ENCODE measurements at places on chromosomes 13 and 19. TPM values are rescaled to one million over a fixed set of nuclear protein-coding genes. Genes with fewer than 3 reads are reported as not detected.
A peak's percentile ranks its signal among the peaks of the same experiment; 100 is the strongest.

The RAB4B gene
- polyA plus RNA-seq, result 62.5 TPM

- DNase-seq, result no peak
Observed at GRCh38 chr19:49342291-49342721, 7.1 kb downstream of the CD37 start.

The LRRC63 gene
- polyA plus RNA-seq, result not detected

- no peak for DNase-seq
Observed at GRCh38 chr19:40216777-40217026, 1.5 kb downstream of the TTC9B start.

GRCh38 chr13:111079375-111079774 is 35.7 kb upstream of the ARHGEF7 start:
- no peak for DNase-seq

DNA sequence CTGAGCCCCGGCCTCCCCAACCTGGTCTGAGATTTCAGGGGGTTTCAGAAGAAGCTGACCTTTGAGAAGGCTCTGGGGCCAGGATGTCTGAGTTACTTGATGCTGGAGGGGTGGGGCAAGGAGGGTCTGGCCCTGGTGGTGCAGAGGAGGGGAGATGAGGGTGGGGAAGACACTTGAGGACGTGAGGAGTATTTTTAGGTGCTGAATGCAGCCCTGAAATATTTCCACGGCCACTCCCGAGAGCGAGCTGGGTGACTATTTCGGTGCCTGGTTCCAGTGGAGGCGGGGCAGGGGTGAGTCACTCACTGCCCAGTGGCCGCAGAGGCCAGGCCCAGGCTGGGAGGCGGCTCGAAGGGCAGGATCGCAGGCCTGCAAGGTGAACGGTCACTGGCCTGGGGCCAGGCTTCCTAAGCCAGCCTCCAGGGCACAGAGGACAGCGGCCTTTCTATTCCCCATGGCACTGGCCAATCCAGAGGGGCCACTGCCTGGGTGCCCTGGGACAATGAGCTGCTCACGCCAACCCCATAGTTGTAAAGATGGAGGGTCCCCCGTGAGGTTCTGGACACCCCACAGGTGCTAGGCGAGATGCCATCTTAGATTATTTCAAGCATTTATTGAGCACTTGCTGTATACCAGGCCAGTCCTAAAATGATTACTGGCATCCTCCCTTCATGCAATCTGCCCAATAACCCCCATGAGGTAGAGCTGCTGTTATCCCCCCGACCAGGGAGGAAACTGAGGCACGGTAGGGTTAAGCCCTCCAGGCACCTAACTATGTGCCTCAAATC is 19.7 kb upstream of the JUND start:
- peak; percentile 84 for DNase-seq

The LGALS4 gene
- polyA plus RNA-seq, result 2.6 TPM

GRCh38 chr13:77678691-77679235 is 18.7 kb upstream of the SLAIN1 start:
- no peak for DNase-seq

DNA sequence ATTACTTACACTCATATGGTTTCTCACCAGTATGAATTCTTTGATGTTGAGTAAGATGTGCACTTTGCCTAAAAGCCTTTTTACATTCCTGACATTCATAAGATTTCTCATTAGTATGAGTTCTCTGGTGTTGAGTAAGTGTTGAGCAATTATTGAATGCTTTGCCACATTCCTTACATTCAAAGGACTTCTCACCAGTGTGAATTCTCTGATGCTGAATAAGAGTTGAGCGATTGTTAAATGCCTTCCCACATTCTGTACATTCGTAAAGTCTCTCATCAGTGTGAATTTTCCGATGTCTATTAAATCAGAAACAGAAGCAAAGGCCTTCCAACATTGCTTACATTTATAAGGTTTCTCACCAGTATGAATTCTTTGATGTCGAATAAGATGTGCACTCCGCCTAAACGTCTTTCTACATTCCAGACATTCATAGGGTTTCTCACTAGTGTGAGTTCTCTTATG is 14.2 kb upstream of the ZFP30 start:
- no peak for DNase-seq

- DNase-seq, result no peak
Observed at GRCh38 chr13:78325585-78325984, 277.8 kb downstream of the POU4F1 start.

DNA sequence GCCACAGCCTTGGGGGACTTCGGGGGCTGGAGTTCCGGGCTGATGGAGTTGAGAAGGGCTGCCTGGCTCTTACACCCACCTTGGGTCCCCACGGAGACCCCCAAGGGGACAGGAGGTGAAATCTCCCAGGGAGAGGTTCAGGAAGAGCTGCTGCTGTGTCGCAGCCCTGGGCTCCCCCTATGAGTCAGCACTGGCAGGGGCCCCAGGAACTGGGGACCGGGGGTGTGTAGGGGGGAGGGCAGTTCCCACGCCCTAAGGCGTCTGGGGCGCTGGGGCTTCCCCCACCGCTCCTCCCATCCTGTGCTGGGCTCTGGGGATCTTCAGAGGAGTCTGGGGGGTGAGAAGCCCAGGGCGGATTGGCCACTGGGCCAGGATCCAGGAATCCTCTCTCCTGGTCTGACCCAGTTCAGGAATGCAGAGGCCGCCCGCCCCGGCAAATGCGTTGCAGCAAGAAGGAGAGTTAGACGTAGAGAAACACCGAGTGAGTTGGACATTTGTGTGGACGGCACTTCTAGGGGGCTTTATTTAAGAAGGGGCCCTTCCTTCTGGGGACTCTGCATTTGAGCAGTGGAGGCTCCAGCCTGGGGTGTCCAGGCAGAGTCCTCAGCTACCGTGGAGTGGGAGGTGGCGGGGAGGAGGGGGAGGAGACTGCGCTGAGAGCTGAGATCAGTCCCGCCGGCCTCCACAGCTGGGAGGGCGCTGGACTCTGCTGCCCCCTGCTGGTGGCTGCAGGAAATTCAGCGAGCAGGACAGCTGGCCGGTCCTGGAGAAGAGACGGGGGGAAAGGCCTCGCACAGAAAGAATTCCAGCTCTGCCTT is 15.0 kb upstream of the NANOS3 start:
- peak; percentile 95 for DNase-seq

GRCh38 chr19:19528721-19529490 is at the start of gene YJEFN3:
TSS of gene YJEFN3 (plus strand) at chr19:19528911. CDS start at chr19:19528933, 22 bp downstream.
- DNase-seq, result peak; percentile 48

The CYP2A7 gene
- not detected for polyA plus RNA-seq

DNA sequence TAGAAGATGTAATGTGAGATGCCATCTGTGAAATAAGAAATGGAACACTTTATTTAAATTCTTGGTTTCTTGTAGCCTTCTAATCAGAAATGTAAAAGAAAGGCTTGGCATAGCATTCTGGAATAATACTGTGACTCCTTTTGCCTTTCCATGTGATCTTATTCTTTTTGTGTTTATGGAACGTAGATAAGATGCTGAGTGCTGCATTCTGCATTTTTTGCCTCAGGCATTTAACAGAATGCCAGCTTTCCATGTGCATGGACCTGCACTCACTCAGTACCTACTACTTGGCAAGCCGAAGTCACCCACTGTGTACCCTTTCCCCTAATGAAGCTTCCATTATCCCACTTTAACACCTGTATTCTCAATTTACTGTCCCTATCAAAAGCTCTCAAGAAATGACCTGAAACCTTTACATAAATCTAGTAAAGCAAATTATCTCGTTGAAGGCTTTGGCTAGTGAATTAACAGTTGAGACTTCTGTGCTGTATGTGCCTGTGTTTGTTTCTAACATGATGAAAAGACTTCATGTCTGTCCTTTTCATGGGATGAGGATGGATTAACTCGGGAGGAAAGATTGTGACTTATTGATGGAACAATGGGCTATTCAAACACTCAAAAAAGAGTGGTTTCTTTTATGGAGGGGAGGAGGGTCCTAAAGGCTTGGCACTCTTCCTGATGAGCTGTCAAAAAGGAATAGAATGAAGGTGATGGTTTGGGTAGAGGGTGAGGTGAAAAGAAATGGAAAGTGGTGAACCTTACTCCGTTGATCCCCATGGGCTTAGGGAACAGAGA is 44.7 kb upstream of the FRY start:
- no peak for DNase-seq

DNA sequence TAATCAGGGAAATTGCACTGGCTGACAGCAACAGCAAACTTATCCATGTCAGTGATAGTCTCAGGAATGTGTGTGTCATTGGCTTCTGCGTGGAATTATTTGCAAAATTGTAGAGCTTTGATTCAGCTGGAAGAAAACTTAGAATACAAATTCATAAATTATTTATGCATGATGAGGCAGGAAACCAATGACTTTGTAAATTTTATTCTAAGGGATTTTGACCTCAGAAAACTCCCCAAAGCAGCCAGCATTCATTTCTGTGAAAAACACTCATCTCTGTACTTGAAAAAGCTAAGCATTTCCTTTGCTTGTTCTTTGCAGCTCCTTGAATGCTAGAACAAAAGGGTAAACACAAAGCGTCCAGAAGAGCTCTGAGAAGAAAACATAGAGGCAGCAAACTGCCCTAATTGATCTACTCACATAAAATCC is 162.4 kb downstream of the DCT start:
- no peak for DNase-seq

DNA sequence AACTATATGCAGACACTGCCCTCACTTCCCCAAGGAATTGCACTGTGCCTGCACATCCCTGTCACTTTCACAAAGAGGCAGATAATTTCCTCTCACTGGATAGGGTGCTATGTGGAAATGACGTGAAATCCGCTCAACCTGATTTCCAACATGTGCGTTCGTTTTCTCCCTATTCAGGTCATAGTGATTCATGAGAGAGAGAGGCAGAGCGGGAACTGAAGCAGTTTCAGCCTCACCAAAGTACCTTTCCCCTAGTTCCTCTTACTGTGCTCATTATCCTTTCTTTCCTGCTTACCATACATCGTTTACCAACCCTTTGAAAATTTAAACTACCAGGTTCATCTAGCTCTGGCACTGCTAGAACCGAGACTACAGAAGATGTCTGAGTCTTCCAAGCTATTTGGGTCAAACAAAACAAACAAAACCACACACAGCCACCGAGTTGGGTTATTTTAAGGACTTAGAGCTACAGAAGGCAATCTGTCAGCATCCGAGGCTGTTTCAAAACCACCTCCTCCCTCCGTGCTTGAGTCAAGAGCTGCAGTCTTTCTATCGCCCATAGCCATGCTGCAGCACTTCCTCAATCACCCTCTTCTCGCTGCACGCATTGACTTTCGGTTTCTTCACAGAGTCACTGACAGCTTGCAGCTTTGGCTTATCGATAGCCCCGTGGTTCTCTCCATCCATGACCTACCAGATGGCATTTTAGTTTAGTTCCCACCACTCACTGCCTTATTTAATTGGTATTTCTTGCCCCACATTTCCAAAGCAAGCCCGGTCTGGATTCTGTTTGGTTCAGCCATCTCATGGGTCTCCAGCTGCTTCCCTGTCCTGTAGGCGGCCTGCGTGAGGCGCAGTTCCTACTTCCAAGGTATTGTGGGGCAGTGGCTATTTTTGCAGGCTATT is 1395.8 kb downstream of the EFNB2 start:
- DNase-seq, result peak; percentile 21

GRCh38 chr13:97425590-97425989 is 8.4 kb upstream of the RAP2A start:
- no peak for DNase-seq

DNA sequence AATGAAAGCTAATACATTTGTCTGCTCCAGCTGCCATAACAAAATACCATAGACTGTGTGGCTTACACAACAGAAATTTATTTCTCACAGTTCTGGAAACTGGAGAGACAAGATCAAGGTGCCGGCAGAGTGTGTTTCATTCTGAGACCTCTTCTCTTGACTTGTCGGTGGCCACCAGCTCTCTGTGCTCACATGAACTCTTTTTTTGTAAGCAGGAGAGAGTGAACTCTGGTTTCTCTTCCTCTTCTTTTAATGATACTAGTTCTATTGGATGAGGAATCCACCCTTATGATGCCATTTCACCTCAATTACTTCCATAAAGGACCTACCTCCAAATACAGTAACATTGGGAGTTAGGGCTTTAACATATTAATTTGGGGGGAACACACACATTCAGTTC is 11.7 kb downstream of the KCTD12 start:
- no peak for DNase-seq
